ENCODE measurements at places on chromosomes 11 and 22. TPM values are rescaled to one million over a fixed set of nuclear protein-coding genes. Genes with fewer than 3 reads are reported as not detected.

The THY1 gene
- 7.4 TPM for total RNA-seq

The CDC42EP2 gene
- total RNA-seq, result 16.6 TPM

The TEX54 gene
- not detected for total RNA-seq

The OR52I1 gene
- total RNA-seq, result not detected

The PIH1D2 gene
- 0.19 TPM for total RNA-seq

The DNAJB13 gene
- not detected for total RNA-seq

The FOSL1 gene
- 72.1 TPM for total RNA-seq

The IZUMO1R gene
- total RNA-seq, result not detected

The POU2AF2 gene
- total RNA-seq, result not detected

The PRRG4 gene
- not detected for total RNA-seq

DNA sequence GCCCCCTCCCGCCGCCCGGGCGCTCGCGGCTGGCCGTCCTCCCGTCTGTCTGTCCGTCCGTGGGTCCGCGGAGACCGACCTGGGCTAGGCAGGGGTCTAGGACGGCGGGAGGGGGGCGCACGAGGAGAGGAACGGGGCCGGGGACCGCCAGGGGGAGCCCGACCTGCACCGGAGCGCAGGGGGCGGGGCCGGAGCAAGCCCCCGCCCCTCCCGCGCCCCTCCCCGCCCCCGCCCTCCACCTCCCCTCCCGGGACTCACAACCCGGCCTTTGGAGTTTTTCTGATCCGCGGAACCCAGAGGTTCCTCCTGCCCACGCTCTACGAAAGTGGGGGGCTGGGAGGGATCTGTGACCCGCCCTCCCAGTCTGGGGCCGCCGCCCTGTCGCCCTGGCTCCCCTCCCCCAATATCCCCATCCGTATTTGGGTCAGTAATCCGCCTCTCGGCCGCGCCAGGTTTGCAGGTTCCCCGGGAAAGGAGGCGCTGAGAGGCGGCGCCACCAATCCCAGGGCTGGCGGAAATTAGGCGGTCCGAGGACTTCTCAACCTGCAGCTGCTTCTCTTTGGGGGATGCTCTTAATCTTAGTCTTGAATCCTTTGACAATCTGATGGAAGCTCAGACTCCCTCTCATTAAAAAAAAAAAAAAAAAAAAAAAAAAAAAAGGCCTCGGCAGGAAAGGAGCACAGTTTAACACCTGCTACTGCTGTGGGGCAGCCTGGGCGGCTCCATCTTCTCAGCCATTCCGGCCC lies 925 bp upstream of the KCNJ11 start:
- DNase-seq, result no peak

GRCh38 chr11:104338186-104338585 lies 174.2 kb upstream of the PDGFD start:
- no peak for DNase-seq

DNA sequence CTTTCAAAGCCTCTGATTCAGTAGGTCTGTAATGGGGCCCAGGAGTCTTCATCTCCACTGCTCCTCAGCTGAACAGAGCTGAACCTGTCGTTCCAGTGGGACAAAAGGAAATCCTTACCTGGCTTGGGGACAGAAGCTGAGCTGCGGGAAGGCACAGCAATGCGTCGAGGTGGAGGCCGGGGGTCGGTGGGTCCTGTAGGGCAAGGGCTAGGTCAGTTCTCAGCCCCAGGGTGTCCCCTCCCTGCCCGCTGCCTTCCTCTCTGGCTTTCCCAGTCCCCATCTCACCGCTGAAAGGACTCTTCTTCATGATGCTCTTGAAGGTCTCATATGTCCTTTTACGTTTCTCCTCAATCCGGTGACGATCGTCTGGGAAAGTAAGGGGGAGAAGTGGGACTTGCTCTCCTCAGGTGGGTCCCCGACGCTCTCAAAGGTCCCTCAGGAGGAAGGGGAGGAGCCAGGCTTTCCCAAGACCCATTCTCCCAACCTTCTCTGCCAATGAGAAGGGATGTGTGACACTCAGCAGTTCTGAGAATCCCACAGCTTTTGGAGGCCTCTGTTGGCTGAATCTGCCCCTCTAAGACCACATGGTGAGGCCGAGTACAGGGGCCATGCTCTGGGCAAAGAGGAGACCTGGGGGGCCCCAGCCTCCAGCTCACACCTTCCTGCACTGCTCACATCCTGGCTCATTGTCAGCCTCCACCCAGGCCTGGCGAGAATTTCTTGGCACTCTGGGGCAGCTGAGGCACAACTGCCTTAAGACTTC lies 7.0 kb downstream of the RELA start:
- no peak for DNase-seq

DNA sequence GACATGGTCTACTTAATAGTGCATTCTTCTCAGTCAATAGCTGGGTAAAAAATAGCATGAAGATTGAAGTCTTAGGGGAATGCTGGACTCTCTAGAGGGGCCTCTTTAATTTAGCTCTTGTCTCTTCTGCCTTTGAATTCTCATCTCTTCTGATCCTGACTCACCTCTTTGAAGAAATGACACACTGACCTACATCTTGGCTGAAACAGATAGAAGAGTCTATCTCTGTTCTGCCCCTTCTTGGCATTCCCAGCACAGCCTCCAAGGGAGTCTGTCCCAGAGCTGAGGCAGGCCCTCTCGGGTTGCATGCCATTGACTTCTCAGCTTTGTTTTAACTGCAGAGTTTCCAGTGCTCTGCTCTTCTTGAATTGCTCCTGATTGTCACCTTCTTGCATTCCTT lies 55.7 kb downstream of the PTPRJ start:
- no peak for DNase-seq

DNA sequence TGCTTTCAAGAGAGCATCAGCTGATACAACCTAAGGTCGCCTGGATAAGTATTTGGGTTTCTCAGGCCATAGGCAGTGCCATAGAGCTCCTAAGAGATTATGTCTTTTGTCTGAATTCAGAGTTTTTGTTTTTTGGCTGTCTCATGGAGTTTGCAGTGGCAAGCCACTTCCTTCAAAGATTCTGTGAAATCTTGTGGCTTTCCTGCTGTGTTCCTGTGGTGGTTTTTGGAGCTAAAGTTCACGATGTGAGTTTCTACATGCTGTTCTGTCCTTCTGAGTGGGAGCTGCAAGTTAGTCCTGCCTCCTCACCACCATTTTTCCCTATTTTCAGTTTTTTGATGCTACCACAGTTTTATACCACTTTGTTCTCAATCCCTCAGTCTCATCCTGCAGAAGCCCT lies 111.4 kb downstream of the COMMD9 start:
- no peak for DNase-seq

GRCh38 chr11:10856689-10857458 lies 979 bp downstream of the ZBED5 start:
- DNase-seq, result peak; percentile 10

DNA sequence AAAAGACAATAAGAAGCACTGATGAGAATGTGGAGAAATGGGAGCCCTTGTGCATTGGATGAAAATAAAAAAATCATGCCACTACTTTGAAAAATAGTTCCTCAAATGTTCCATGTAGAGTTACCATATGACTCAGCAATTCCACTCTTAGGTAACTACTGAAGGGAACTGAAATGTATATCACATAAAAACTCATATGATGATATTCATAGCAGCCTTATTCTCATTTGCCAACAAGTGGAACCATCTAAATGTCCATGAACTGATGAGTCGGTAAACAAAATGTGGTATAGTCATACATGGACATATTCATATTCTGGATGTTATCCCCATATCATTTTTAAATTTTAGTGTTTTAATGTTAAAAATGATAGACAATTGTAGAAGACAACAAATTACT lies 3.5 kb downstream of the KRTAP5-9 start:
- no peak for DNase-seq

DNA sequence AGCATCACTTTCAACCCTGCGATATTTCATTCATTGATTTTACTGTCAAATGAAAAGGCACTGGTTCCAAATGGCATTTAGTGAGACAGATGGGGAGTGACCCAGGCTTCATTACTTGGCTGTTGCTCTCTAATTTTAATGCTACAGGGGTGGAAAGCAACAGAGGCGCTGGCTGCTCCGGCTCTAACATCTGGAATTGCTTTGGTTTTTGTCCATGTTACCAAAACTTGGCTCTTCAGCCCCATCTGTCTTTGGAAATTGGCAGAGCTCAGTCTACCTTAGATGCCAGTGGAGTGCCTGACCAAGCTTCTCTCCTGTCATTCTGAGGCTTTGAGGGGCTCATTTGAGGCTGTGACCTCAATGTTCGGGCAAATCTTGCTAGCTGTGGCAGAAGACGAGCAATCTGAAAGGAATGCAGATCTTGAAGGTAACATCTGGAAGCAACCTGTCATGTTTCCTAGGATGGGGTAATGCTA lies 409.5 kb upstream of the SYN3 start:
- DNase-seq, result no peak

DNA sequence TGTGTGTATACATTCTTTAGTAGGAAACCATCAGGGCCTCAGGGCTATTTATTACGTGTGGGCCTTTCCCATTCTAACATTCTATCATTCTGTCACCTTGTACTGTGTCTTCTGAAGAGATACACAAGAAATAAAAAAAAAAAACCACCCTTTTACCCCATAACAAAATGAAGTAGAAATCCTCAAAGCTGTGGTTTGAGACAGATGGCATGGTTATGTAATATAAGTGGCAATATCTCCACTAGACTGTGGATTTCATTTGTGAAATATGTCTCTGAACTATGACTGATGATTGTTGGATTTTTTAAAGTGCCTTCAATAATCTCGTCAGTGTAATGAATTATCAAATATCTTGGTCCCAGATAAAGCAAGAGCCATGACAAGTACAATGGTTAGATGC lies 150.0 kb upstream of the BLID start:
- DNase-seq, result no peak

DNA sequence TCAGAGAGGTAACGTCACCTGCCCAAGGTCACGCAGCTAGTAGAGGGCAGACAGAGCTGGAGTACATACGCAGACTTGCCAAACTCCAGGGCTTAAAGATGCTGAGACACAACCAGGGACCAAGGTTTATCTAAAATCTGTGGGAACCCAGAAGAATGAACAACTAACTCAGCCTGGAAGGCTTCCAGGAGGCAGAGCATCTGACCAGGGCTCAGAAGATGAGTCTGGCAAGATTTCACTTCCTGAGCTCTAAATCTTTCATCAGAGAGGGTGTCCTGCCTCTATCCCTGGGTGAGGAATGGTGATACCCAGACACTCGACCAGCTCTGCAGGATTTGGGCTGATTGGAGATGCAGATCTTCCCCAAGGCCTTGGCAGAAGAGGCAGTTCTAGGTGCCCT lies 9.1 kb downstream of the GAL3ST1 start:
- no peak for DNase-seq

GRCh38 chr11:110096496-110096895 lies 3.3 kb downstream of the ZC3H12C start:
- no peak for DNase-seq

- no peak for DNase-seq
Observed at GRCh38 chr11:30725645-30726195, 139.6 kb upstream of the MPPED2 start.

GRCh38 chr11:62770778-62771143 lies 435 bp upstream of the TAF6L start:
- DNase-seq, result no peak

DNA sequence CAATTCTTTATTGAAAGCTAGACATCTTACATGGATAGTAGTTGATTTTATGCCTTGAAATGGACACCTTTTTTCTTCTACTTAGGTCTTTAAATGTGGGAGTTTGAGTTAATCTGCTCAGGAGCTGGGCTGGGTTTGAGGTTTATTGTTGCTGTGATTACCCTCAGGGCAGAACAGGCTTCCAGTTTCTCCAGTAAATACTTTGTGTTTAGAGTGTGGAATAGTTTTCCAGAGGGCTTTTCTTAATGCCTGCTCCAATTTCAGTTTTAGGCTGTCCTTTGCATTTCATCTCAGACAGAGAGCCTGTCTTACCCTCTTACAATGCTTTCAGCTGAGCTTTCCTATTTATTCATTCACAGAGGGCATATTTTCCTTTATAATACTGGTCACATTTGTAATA lies 69.9 kb upstream of the ADORA2A start:
- no peak for DNase-seq

DNA sequence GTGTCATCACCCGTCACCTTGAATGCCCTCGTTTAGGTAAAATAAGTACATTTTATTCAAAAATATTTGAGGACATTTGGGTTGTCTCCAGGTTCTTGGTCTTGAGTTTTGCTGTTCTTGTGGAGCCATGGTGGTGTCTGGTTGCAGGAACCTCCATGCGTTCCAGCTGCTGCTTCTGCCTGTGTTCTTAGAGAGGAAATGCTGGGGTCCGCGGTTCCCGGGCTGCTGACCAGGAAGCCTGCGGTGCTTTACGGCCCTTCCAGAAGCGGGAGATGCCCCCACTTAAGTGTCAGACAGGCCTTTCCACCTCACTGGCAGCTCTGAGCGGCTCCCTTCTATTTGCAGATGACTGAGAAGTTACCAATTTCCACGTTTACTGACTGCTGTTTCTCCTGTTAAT lies 66.8 kb downstream of the LRP5 start:
- no peak for DNase-seq

GRCh38 chr22:34380532-34380931 lies 460.3 kb upstream of the LARGE1 start:
- no peak for DNase-seq

GRCh38 chr11:45683271-45684058 lies 18.0 kb upstream of the CHST1 start:
- no peak for DNase-seq

GRCh38 chr11:23732026-23732425 lies 764.8 kb upstream of the LUZP2 start:
- DNase-seq, result peak; percentile 43

DNA sequence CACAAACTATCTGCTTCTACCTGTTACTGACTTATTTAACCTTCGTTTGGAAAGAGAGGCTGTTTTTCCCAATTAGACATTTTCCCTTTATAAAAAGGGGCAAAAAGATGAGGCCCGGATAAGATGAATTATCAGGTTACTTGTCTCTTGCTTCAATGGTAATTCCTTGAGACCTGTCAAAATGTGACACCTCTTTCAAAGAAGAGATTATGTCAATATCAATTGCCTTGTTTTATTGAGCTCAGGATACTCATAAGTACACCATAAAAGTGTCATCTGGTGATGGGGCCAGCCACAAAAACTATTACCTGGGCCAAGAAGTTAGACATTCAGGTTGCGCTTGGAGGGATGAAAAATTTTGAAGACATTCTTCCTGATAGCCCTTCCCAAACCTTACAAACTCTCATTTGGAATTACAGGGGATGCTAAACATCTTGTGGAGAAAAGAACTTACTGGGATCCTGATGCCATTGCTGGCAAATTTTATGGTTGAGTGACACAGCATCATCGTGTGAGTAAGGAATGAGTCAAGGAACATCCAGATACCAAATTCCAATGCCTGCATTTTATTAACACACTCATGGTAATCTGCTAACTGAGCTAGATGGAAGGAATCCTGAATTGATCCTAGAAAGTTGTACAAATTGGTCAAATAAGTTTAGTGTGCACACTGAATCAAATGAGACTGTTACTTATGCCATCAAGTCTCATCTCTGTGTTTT lies 1071.2 kb downstream of the LRRC4C start:
- DNase-seq, result no peak

GRCh38 chr11:35245786-35246185 lies 106.8 kb downstream of the CD44 start:
- DNase-seq, result no peak

- no peak for DNase-seq
Observed at GRCh38 chr11:120229451-120230424, 10.2 kb upstream of the POU2F3 start.

DNA sequence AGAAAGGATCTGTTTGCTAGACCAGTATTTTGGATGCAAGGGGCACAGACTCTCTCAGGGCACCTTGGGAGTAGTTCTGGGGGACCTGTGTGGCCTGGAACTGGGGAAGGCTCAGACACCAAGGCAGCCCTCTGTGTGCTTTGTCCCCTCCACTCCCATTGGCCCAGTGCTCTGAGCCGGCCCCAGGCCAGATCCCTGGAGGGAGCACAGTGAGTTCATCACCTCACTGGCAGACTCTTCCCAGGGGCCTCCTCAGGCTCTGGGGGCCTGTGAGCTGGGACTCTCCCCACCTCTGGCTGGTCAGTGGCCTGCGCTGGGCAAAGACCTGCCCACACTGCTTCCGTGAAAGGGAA lies 51.7 kb downstream of the CHRDL2 start:
- DNase-seq, result peak; percentile 9
